Left ventricle myocardium inferior (tissue), 1 donor: ENCODE measurements at places on chromosomes 2 and 18. TPM values are rescaled to one million over a fixed set of nuclear protein-coding genes. Genes with fewer than 3 reads are reported as not detected.

GRCh38 chr2:37459095-37459981 lies 114.9 kb downstream of the QPCT start:
- H3K36me3 ChIP-seq, result no peaks in the 10 kb centered on the region
- H3K4me3 ChIP-seq, result no peak overlapping the region
- H3K27ac ChIP-seq, result peak overlapping the region; percentile 11

- no peaks in the 10 kb centered on the region for H3K36me3 ChIP-seq
- H3K27ac ChIP-seq, result no peak overlapping the region
- peaks cover 27% of the 10 kb centered on the region for H3K4me1 ChIP-seq
- DNase-seq, result no peak
- H3K27me3 ChIP-seq, result no peaks in the 10 kb centered on the region
These were observed 281.0 kb downstream of the AFF3 start for GRCh38 chr2:99861376-99861760.

DNA sequence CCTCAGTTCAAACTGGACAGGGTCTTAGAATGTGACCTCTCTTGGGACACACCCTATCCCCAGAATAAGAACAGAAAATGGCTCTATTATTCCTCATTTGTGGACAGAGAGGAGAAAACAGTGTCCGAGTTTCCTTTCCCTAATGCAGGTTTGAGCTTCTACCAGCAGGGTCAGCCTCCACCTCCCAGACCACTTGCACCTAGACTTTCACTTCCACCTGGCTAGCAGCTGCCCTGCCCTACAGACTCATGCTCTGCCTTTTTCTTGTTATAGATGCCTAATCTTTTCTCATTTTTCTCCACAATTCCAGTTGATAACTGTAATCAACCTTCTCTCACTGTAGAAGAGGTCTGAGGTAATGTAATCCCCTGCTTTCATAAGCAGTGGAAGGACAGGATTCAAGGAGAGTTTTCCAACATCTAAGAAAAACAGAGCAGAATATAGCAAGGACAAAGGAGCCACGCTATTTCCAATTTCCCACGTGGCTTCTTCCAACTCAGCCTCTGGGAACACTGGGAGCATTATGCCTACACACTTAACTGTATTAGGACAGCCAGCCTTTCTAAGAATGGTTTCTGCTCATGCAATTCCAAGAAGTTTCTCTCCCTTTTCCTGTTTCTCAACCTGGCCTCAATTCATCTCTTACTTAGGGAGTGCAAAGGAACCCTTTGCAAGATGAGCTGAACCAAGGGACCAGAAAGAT lies 239.8 kb downstream of the BCL11A start:
- peaks cover 5% of the 10 kb centered on the region for H3K27me3 ChIP-seq
- H3K27ac ChIP-seq, result no peak overlapping the region
- no peaks in the 10 kb centered on the region for H3K36me3 ChIP-seq
- no peak for DNase-seq
- no peak overlapping the region for H3K4me3 ChIP-seq
- peaks cover 15% of the 10 kb centered on the region for H3K4me1 ChIP-seq

- H3K4me3 ChIP-seq, result no peak overlapping the region
- H3K27ac ChIP-seq, result peak overlapping the region; percentile 53
- no peaks in the 10 kb centered on the region for H3K36me3 ChIP-seq
- H3K27me3 ChIP-seq, result no peaks in the 10 kb centered on the region
- no peak for DNase-seq
These were observed 14.7 kb downstream of the GRB14 start for GRCh38 chr2:164606557-164606956.

The ZAP70 gene
- 0.55 TPM for total RNA-seq

The KLHL30 gene
- 17.3 TPM for total RNA-seq

The ETAA1 gene
- total RNA-seq, result 4.3 TPM

The DPYSL5 gene
- not detected for total RNA-seq
